ENCODE measurements at places on chromosomes 16 and 17.

GRCh38 chr17:66272811-66273585, 29.4 kb upstream of the PRKCA start:
- DNase-seq: no peak

- DNase-seq: peak; percentile 76
Measured at GRCh38 chr16:46908540-46909372, 24.6 kb downstream of the GPT2 start.

DNA sequence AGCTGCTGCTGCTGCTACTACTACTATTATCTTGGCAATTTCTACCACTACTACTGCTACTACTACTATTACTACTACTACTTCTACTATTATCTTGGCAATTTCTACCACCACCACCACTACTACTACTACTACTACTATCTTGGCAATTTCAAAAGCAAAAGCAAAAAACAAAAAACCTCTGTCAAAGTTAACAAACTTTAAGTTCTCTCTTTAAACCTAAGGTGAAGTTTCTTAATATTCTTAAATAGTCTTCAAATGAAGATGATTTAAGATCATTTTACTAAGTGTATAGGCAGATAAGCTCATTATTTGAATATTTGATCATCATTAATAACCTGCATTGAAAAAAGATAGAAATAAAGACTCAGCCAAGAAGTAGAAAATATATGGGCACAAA, 118.5 kb downstream of the BRIP1 start:
- no peak for DNase-seq

DNA sequence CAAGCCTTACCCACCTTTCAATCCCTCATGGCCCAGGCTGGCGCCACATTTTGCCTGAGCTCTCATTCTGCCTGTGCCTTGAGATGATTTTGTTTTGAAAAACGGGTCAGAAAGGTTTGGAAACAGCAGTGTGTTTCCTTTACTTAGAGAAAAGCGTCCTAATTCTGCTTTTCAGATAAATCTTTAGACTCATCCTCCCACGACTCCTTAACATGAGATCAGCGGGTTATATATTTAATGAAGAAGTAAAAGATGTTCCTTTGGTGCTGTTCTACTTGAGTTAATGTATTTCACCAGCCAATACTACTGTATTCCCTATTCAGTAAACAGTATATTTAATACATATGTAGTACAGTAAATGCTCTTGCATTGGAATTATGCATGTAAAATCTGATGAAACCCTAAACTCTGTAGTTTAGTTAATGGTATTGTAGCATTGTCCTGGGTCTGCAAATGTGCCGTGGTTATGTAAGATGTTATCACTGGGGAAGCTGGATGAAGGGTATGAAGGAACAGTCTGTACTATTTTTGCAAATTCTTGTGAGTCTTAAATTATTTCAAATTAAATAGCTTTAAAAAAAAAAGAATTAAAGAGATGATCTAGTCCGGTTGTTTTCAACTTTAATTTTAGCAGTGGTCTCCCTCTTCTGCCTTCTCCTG, 199.4 kb upstream of the CACNG5 start:
- DNase-seq: peak; percentile 51

- no peak for DNase-seq
Measured at GRCh38 chr17:34161690-34162089, 93.4 kb upstream of the CCL2 start.

DNA sequence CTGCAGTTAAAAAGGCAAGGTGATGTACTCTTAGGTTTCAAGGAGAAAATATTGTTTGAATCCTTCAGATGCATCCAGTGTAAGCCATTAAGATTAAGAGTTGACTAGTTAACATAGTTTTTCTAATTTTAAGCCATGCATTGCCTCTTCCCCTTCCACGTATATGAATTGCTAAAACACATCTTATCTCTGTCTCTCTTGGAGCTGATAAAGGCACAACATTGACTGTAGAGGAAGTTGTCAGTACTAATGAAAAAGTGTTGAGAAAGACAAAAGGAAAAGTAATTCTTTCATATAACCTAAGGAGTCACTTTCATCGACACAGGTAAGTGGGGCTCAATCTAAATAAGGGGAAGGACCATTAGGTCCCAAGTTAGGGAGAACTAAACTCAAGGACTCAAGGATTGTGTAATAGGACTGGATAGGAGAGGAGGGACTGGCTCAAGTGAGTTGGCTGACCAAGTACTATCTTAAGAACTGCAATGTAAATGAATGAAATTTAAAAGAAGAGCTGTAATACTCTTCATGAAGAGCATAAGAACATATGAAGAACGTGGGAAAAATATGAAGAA, 55.6 kb downstream of the GRB7 start:
- no peak for DNase-seq

- DNase-seq: no peak
Measured at GRCh38 chr17:3962217-3962964, 1.8 kb downstream of the ATP2A3 start.
